Stimulated activated CD4-positive, alpha-beta T cell treated with anti-CD3 and anti-CD28 coated beads, Interleukin-12 subunit alpha, Interleukin-12 subunit beta, amount 100 ng/mL, for 24 hours (primary cell): ENCODE measurements at places on chromosomes 6 and 20.

DNA sequence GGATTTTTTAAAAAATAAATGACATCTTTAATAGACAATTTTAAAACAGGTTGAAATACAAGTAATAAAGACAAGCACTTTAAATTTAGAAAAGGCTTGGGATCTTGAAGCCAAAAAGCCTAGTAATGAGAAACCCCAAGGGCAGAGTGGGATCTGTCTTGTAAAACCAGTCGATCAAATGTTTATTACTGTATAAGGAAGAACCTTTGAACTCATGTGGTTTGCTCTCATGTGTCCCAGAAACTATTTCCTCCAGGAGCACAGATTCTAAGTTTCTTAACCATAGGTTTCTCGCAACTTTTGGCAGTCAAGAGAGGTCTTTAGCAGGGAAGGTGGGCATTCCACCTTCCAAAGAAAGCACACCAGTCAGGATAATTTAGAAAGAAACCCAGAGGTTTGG lies 541.7 kb upstream of the BTBD3 start:
- DNase-seq: no peak

DNA sequence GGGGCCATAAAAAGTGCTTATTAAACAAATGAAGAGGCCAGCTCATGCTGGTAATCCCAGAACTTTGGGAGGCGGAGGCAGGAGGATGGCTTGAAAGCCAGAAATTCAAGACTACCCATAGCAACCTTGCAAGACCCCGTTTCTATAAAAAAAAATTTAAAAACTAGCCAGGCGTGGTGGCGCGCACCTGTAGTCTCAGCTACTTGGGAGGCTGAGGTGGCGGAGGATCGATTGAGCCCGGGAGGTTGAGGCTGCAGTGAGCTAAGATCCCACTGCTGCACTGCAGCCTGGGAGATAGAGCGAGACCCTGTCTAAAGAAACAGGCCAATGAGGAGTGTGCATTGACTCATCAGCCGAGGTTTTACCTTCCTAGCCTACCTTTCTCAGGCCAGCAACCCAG lies 15.2 kb downstream of the NPEPL1 start:
- no peak for DNase-seq

DNA sequence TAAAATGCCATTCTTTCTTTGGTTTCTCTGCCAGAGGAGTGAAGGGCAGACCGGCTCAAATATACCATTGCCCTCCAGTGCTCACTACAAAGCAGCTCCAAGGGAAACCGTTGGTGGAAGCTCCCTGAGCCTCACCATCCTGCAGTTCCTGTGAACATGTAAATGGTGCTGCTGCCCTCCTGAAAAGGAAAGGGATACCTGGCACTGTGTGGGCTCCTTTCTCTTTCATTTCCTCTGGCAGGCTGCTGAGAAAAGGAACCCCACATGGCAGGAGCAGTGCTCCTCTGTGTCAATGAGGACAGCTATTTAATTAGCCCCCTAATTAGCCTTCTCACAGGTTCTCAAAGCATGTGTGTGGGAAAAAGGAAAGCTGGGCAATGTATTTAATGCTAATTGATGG lies 142.5 kb downstream of the KLHL32 start:
- no peak for DNase-seq

DNA sequence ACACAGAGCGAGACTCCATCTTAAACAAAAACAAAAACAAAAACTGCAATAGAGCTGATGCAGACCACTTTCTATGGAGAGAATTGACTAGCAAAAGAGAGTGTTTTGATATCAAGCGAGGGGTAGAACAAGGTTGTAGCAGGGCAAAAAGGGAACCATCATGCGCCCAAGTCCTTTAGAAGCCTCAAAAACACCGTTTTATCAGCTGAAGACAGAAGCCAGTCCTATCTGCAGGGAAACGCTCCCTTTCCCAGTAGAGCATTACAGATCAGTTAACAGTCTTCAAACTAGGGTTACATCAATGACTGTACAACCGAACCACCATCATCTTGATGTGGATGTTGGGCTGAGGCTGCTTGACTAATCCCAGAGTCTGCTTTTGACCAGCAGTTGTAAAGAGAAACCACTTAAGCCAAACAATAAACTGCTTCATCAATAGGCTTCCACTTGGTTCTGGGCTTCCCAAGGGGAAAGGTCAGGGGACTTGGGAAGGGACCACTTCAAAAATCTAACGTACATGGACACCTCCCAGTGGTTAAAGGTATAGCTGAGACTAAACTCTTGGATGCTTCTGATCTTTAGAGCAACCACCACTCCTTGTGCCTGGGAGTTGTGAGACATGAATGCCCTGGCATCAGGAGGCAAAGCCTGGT lies 59.6 kb upstream of the SPDEF start:
- DNase-seq: no peak

DNA sequence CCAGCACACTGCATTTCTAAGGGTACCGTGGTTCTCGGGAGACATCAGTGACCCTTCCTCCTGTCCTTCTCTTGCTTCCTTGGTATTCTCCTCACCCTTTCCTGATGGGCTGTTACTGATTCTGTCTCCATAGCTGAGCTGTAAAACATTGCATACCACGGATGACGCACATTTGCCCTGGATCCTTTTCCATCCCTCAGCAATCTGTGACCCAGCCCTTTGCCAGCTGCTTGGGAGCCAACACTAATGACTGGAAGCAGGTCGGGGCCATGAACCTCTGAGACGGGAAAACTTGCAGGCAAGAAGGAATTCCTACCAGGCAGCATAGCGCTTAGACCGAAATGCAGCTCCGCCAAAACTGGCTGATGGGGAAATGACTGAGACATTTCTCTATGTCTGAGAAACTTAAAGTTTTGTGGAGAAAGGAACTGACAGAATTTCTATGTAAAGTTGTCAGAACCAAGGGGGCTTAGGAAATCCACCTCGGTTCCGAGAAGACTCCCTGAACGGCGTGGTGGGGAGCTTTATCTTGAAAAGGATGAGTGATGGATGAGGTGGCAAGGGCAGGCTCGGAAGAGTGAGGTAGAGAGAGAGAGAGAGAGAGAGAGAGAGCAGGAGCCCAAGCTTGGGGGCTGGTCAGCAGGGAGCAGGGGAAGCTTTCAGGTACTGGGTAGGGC lies 19.2 kb downstream of the TUBB2B start:
- no peak for DNase-seq

DNA sequence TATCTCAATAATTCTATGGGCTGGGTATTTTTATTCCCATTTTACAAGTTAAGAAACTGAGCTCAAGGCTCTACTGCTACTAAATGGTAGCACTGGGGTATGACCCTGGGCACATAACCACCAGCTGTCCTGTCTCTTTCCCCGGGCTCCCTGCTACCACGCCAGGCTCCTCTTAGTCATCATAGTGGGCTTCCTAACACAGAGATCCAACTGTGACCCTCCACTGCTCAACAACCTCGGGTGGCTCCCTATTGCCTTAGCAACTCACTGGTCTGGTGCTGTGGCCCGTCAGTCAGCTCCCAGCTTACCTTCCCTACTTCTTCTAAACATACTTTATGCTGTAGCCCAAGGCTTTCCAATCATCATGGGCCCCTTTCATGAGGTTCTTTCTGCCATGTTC lies 4.5 kb downstream of the KIAA1755 start:
- DNase-seq: no peak

DNA sequence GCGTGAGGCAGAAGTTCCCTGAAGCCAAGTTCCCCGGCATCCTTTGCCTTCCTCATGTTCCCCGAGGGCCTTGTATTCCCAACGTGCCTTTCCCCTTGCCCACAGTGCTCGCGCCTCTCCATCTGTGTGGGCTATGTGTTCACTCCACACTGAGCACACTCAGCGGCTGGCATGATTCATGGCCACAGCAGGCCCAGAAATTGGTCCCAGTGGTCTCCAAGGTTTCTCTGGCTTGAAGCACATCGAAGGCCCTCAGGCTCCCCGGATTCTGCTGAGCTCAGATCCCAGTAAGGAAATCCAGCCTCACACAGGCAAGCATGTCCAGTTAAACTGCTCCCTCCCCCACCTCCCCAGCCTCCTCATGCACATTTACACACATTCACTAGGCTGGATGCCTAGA lies 123.6 kb downstream of the ISM1 start:
- DNase-seq: no peak

DNA sequence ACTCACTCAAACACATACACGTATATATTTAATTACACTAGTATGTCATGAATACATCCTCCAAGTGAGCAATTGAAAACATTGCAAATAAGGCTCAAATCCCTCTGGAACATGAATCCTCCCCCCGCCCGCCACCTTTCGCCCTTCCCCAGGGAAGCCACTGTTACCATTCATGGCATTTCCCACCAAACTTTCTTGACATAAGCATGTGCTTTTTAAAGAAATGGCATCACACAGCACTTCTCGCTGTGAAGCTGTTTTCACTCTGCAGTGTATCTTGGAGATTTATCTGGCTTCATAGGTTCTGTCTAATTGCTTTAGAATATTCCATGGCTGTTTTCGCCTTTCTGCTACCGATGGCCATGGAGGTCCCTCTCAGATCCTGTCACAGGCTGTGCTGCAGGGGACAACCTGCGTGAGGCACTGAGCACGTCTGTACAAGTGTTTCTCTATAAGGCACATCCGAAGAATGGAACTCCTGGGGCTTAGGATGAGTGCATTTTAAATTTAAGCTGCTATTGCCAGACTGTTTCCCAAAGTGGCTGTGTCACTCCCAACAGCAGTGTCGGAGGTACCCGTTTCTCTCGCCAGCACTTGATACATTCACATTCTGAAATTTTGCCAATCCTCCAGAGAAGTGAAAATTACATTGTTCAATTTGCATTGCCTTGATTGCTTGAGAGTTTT lies 22.2 kb upstream of the PHACTR3 start:
- DNase-seq: no peak

DNA sequence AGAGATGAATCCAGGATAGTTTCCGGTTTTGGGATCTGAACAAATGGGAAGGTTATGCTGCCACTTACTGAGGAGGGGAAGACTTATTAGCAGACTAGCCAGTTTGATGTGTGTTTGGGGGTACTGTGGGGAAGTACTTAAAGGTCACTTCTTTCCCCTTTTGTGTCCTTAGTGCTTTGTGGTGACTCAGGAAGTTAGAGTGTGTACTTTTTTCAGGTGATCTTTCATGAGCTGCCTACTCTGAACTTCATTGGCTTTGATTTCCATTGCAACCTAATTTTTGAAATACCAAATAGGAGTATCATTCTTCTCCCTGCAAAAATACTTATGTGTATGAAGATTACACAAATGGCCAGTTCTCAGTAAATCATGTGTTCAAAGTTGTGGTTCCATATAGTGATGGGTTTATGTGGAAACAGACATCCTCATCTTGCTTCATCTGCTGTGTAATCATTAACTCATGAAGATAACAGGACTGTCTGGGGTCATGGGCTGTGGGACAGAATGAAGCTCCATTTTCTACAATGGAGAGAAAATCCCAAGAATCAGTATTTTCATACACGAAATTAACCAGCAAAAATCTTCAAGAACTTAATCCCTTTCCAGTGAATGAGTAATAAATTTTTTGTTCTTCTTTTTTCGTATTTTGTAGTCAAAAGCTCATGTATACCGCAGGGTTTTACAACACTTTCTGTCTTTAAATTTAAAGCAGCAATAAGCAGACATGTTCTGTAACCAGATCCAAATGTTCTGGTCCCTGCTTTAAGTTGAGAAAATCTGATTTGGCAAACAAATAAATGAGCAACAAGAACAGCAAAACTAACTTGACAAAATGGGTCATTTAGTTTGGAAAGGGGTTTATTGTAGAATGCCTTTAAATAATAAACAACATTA lies 272.2 kb upstream of the FLRT3 start:
- DNase-seq: no peak

DNA sequence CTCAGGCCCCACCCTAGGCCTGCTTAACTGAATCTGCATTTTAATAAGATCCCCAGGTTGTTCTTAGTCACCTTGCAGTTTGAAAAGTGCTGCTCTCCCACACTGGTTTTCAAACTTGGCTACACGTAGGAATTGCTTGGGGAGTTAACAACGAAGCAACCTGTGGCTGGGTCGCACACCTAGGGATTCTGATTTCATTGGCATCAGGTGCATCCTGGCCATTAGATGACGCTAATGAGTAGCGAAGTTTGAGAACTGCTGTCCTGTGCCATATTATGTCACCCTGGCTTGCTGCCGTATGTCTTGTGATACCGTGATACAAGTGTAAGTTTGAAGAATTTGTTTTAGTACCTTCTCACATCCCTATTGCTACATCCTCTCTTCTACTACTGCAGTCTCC lies 28.2 kb upstream of the FUCA2 start:
- DNase-seq: no peak

DNA sequence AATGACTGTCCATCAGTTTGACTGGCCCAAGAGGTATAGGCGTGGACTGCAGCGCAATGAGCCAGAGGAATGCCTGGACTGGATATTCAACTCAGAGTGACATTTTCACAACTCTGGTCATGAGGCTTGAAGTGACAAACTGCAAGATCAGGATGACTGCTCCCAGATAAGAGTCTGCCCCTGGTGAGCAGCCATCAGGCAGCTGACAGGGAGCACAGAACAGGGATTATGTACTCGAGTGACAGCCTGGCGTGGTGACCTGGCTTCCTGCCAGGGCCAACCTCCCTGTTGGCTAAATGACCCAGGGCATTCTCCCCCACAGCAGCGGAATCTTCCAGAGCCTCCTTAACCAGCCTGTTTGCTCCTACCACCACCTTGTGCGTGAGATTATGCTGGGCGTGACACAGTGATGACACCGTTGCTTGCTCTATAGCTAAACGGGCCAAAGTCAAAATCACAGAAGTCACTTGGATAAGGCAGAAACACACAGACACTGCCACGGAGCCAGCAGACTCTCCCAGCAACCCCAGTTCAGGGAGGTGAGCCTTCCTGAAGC lies 209.1 kb upstream of the JARID2 start:
- DNase-seq: no peak

DNA sequence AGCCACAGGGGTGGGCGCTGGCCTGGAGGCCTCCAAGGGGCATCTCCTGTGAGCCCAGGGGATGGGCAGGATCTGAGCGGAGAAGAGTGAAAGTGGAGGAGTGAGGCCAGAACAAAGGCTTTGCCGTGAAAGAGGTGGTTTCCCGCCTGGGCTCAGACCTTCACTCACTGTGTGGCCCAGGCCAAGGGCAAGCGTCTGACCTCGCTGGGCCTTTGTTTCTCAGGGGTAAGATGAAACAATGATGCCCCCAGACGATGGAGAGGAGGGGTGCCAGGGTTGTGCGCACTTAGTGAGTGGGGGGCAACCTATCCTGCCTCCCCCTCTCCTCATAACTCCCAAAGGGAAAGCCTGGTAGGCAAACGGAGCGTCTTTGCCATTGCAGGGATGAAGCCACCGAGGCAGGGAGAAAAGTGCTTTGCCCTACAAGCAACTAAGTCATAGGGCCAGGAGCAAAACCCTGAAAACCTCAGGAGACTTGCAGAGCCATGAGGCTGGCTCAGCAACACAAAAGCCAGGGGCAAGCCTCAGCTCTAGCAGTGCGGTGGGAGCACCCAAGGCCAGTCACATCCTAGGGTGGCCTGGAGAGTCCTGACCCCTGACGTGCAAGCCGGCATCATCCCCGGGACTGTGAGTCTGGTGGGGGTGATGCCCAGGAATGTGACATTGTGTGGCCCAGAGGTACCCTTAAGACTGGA lies 897 bp upstream of the STMN3 start:
- DNase-seq: no peak

- DNase-seq: no peak
Measured at GRCh38 chr6:41215777-41216176, 12.4 kb upstream of the TREML4 start.

DNA sequence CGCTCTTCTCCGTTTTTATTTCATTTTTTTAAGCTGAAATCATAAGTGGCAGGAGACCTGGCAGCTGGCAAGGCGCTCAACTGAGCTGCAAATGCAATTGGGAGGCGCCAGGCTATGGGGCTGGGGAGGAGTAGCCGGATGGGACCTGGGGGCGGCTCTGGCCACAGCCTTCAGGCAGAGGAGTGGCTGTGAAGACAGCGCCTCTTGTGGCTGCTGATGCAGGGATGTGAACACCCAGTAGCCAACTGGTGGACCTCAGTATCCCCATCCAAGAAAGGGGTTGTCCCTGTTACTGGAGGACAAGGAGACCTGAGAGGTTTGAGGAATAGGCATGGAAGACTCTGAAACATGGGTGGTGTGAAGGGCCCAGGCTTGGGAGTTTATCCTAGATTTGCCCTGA lies 12.6 kb downstream of the KCNK17 start:
- no peak for DNase-seq
